ENCODE measurements at places on chromosomes 5 and 9.
A peak's percentile ranks its signal among the peaks of the same experiment; 100 is the strongest.

DNA sequence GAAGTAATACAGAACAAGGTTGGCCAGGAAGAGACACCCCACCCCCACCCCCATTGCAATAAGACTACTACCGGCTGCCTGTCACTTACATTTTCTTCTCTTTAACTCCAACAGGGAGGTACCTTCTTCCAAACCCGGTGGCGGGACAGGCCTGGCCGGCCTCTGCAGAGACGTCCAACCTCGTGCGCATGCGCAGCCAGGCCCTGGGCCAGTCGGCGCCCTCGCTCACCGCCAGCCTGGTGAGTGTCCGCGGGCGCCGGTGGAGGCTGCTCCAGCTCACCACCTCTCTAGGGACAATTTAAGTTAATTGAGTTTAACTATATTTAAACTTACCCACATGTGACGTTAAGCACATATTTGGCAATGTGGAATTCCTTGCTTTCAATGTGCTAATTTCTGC lies 192.4 kb downstream of the MAST4 start:
- no peak for DNase-seq

DNA sequence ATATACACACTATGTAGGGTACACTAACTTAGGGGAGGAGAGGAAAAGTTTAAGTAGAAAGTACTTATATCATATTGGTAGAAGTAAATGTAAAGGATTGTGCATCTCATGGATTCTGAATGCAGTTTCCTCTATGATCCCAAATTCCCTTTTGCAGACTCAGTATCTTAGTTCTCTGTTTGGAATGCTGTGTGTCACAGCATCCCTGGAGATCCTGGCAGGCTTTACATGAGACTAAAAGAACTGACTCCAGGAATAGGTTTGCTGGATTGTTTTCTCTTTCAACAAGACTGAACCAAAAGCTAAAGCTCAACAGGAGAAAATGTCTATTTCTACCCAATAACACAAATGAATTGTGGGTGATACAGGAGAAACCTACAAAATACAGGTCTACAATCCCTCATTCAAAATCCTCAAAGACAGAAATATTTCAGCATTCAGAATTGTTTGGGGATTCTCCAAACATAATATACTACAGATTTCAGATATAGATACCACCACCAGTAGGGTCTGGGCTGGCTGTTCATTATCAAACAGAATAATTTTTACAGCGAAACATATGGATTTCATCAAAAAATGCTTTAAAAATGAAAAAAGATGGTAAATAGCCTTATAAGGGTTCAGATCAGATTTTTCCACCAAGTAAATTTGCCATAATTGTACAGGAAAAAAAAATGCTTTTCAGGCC lies 324.7 kb upstream of the GRAMD2B start:
- no peak for DNase-seq

- DNase-seq = no peak
These were observed 10.2 kb downstream of the NCS1 start for GRCh38 chr9:130182381-130182909.

GRCh38 chr9:103245369-103245768 lies 250.2 kb downstream of the CYLC2 start:
- DNase-seq = no peak

DNA sequence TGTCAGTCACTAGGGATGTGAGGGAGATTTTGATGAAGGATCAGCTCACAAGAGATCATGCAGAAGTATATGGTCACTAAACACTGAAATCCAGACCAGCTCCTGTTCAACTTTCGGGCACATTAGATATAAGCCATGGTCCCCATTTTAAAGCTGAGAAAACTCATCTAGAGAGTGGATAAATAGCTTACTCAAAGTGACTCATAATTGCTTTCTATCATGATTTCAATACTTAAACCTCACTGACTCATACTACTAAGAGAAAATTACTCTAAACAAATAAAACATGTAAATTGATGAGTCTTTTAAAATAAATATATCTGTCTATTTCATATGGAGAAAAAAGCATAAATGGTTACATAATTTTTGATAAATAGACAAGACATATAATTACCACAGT lies 567.7 kb downstream of the TLR4 start:
- no peak for DNase-seq

- no peak for DNase-seq
These were observed 361.0 kb downstream of the FGF10 start for GRCh38 chr5:44028226-44028625.

GRCh38 chr9:129111528-129112151 lies 425 bp downstream of the PTPA start:
- no peak for DNase-seq

GRCh38 chr9:122797316-122798063 lies 2.4 kb upstream of the OR1K1 start:
- DNase-seq = no peak

- DNase-seq = no peak
These were observed 11.1 kb upstream of the NRG2 start for GRCh38 chr5:140054086-140054689.

- DNase-seq = no peak
These were observed 388.7 kb downstream of the CETN3 start for GRCh38 chr5:90020575-90021538.

- no peak for DNase-seq
These were observed 48.0 kb upstream of the SPINK14 start for GRCh38 chr5:148120317-148120716.

GRCh38 chr5:158626718-158627117 lies 473.0 kb downstream of the EBF1 start:
- no peak for DNase-seq

GRCh38 chr5:37071901-37072581 lies 177.1 kb downstream of the CPLANE1 start:
- DNase-seq = peak; percentile 3

GRCh38 chr5:119410448-119411159 lies 41.7 kb upstream of the HSD17B4 start:
- no peak for DNase-seq

DNA sequence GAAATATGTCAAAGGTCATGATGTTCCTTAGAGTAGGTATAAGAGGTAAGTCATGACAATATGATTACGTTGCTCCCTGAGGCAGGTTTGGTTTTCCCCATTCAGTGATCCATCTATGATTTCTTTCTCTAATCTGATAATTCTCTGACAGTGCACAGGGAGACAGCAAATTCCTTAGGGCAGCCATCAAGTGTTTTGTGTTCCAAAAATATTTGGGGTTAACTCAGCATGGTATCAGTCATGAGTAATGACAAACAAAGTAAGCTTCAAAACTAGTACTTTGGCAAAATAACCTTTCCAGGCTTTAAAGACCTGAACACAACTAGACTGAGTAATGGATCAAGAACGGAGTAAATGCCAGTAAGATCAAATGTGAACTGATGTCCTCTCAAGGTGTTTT lies 55.3 kb upstream of the SPATA31E1 start:
- no peak for DNase-seq

- no peak for DNase-seq
These were observed 390.0 kb downstream of the PLK2 start for GRCh38 chr5:58069846-58070245.

DNA sequence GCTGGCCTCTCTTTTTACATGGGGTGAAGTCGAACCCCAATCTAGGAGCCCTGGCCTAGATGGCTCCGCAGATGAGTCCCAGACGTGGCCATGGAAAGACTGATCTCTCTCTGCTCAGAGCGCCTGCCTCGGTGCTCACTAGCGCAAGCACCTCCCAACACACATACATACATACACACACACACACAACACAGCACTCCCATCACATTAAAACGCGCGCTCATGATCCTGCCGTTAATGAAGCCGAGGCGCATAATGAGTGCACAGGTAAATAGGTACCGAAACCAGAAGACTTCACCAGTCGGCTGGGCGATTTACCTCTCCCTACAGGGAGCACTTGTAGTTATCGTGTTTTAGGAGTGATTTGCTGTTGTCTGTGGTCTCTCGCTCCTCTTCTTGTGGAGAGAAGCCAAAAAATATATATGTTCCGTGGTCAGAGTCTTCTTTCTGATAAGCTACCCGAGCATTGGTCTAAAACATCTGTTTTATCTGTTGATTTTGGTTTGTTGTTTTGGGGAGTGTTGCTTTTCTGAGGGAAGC lies 207.7 kb downstream of the MEF2C start:
- no peak for DNase-seq

- DNase-seq = no peak
These were observed 6.4 kb downstream of the DNAJC25 start for GRCh38 chr9:111637421-111637950.

DNA sequence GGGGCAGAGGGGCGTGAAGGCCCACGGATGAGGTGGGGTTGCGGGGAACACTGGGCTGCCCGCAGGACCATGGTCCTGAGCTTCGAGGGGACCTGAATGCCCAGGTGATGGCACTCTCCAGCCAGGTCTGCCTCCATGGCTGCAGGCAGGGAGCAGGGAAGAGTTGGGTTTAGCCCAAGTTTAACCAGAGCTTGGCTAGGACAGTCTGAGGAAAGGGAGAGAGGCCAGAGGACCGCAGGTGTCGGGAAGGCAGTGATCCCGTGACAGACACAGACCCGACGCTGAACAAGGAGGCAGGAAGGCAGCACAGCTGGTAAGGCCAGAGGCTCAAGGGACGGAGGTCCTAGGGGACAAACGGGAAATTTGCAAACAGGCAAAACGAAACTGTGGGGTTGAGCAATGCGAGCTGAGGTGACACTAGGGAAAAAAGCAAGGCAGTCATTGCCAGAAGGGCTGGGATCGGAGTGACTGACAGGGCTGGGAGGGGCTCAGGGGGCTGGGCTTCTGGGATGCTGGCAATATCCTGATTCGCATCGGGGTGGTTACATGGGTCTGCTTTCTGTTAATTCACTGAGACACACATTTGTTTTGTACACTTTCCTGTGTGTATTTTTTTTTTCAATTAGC lies 25.0 kb downstream of the ARPC5L start:
- DNase-seq = no peak

- DNase-seq = no peak
These were observed 1.4 kb downstream of the MYO10 start for GRCh38 chr5:16934677-16935153.

- DNase-seq = no peak
These were observed 44.4 kb downstream of the GALNT12 start for GRCh38 chr9:98851730-98852459.

- DNase-seq = no peak
These were observed 523.5 kb upstream of the ZNF608 start for GRCh38 chr5:125269926-125270325.

GRCh38 chr9:5982317-5982716 lies 33.1 kb downstream of the RANBP6 start:
- peak; percentile 41 for DNase-seq

DNA sequence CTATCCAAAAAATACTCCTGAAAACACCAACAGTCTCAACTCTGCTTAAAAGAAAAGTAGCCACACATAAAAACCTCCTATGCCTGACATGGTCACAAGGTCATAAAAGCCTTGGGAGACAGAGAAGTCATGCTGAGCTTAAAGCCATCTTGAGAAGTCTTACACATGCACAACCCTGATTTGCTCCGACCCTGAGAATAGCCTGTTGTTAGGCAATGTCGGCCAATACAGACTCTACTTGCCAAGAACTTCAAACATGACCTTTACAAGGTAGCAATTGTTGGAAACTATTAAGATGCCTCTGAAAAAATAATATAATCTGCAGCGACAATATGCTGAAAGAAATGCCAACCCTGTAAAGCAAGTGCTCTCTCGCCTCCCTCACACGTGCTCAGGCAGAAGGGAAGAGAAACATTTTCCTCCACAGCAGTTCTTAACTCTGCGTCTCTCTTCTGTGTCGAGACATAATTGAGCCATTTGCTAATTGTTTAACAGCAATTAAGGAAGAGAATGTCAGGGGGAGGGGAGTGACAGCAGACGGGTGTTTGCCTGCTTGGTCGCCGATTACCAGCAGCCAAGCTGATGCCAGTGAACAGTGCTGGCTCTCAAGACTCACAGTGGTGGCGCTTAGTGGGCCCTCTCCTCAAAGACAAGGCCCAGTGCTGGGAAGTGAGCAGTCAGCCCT lies 393.6 kb downstream of the SPOCK1 start:
- no peak for DNase-seq

GRCh38 chr5:175246889-175247520 lies 197.0 kb downstream of the DRD1 start:
- DNase-seq = no peak

DNA sequence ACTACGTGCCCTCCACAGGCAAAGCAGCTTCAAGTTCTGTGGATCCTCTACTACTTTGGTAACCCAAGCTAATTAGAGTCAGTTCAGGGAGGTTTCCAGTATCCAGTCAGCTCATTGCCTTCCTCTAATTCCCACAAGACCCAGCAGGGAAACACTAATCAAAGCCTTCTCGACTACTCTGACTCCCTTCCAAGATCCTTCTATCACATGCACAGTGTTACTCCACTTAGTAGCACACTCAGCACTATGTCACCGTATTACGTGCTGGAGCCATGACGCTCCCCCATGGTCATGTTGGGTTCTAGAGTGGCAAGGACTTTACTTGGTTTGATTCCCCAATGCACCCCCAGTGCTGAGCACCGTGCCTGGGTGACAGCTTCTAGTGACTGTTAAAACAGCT lies 53.0 kb downstream of the DCP2 start:
- no peak for DNase-seq

DNA sequence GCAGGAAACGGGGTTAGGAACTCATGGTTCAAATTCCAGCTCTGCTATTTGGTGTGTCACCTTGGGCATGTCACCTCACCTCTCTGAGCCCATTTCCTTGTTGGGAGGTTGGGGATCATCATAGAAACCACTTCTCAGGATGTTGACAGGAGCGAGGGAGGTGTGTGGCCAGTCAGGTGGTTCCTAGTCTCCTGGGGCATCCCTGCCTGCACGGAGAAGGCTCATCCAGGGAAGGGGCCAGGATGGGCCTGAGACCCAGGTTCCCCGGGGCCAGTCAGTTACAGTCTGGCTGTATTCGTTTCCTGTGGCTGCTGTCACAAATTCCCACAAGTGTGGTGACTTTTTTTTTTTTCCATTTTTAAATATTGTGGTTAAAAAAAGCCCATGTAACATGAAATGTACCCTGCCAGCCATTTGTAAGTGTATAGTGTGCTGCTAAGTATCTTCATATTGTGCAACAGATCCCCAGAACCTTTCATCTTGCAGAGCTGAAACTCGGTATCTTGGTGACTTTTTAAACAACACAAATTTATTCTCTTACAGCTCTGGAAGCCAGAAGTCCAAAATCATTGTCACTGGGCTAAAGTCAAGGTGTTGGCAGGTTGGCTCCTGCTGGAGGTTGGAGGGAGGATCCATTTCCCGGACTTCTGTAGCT lies 78.7 kb upstream of the UNC5A start:
- DNase-seq = no peak

DNA sequence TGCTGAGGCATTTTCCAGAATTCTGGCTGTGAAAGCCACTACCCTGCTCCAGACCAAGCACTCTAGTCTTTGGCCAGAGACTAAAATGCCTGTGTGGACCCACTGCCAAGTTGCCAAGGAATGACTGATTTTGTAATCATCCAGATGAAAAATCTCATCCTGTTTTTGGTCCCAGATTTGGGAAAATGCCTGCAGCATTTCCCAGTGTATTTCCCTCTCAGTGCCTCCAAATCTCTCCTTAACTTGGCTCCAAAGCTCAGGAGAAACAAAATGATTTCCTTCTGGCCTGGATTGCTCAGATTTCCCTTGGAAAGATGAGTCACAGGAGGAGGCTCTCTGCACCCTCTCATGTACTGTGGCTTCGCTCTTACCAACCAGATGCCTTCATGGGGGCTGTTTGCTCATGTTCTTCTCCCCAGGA lies 335.2 kb upstream of the TARS1 start:
- peak; percentile 59 for DNase-seq
